T-cell (primary cell): ENCODE measurements at places on chromosomes 1 and 21.

- no peaks in the 10 kb centered on the region for H3K4me1 ChIP-seq
- H3K4me3 ChIP-seq = no peak overlapping the region
- DNase-seq = no peak
- H3K27ac ChIP-seq = no peak overlapping the region
- H3K36me3 ChIP-seq = no peaks in the 10 kb centered on the region
- no peaks in the 10 kb centered on the region for H3K27me3 ChIP-seq
These were observed 67.0 kb upstream of the PTCH2 start for GRCh38 chr1:44909901-44910544.

GRCh38 chr1:85611856-85612255, 31.3 kb downstream of the CCN1 start:
- no peaks in the 10 kb centered on the region for H3K27me3 ChIP-seq
- H3K4me1 ChIP-seq = no peaks in the 10 kb centered on the region
- H3K4me3 ChIP-seq = no peak overlapping the region
- H3K36me3 ChIP-seq = no peaks in the 10 kb centered on the region
- no peak overlapping the region for H3K27ac ChIP-seq

DNA sequence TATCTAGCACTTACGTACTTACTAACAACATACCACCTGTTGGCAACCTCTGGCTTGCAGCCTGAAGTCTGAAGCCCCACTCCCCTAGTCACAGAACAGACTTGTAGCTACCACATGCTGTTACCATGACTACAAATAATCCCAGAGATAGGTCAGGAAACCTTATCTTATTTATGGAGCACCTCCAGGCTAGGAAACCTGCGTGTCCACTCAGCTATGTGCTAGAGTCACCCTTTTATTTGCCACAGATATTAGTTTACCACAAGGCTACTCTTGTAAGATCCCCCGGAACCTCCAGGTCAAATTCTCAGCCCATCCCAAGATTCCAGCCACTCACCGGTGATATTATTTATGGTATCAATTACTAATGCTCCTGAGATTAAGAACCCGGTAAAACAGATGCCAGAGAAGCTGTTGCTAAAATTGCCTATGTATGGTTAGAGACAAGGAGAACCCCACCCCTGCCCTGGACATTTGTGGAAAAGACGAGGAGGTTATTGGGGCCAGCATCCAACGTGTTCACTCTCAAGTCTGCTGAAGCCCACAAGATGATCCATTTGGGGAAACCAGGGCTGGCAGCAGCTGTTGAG, 116.5 kb downstream of the TBX15 start:
- DNase-seq = no peak
- no peak overlapping the region for H3K4me3 ChIP-seq
- H3K4me1 ChIP-seq = no peaks in the 10 kb centered on the region
- no peak overlapping the region for H3K27ac ChIP-seq

DNA sequence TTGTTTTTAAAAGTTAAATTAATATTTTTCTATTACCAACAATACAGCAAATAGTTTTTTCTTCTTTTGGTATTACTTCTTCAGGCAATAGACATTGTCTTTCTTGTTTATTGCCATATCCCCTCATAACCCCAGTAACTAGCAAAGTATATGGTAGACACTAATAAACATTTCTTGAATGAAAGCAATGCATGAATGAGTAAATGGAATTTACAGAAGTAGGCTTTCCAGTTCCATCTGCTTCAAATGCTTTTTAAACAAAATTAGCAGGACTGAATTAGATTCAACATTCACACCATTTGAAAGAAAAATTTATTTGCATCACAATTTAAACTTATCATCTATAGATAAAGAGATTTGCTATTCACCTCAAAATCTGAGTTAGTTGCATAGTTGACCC, 5.6 kb upstream of the DR1 start:
- no peaks in the 10 kb centered on the region for H3K36me3 ChIP-seq
- no peak for DNase-seq
- H3K27ac ChIP-seq = no peak overlapping the region
- peaks cover 35% of the 10 kb centered on the region for H3K4me1 ChIP-seq

- no peaks in the 10 kb centered on the region for H3K27me3 ChIP-seq
- H3K27ac ChIP-seq = no peak overlapping the region
- DNase-seq = no peak
- H3K4me1 ChIP-seq = no peaks in the 10 kb centered on the region
- peaks cover 7% of the 10 kb centered on the region for H3K36me3 ChIP-seq
These were observed 126.1 kb upstream of the KIAA1614 start for GRCh38 chr1:180786624-180787023.

- H3K4me3 ChIP-seq = no peak overlapping the region
- H3K27me3 ChIP-seq = no peaks in the 10 kb centered on the region
- H3K27ac ChIP-seq = no peak overlapping the region
- no peaks in the 10 kb centered on the region for H3K4me1 ChIP-seq
- no peaks in the 10 kb centered on the region for H3K36me3 ChIP-seq
These were observed 6.7 kb downstream of the WNT2B start for GRCh38 chr1:112515311-112516009.

DNA sequence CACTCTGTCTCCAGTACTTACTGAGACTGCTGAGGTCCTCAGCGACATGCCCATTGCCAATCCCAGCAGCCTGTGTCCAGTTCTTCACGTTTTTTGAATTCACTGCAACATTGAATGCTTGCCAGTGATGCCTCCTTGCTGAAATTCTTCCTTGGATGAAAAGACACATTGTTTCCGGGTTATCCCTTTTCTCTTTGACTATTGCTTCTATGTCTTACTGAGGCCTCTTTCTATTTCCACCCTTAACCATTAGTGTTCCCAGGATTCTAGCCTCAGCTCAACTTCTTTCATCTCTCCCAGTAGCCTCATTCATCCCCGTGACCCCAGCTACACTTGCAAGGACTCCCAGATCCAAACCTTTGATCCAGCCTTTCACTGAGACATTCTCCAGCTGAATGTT, 46.5 kb upstream of the KIF26B start:
- no peaks in the 10 kb centered on the region for H3K36me3 ChIP-seq
- H3K27ac ChIP-seq = no peak overlapping the region
- H3K4me1 ChIP-seq = no peaks in the 10 kb centered on the region
- H3K4me3 ChIP-seq = no peak overlapping the region

- H3K36me3 ChIP-seq = no peaks in the 10 kb centered on the region
- H3K27me3 ChIP-seq = no peaks in the 10 kb centered on the region
- H3K4me1 ChIP-seq = no peaks in the 10 kb centered on the region
These were observed 284.4 kb upstream of the GJB5 start for GRCh38 chr1:34470401-34470800.

GRCh38 chr1:67190410-67190809, 24.2 kb downstream of the IL23R start:
- no peak for DNase-seq
- H3K27me3 ChIP-seq = no peaks in the 10 kb centered on the region
- peaks cover 15% of the 10 kb centered on the region for H3K4me1 ChIP-seq
- H3K4me3 ChIP-seq = no peak overlapping the region

GRCh38 chr1:203217668-203218067, 11.8 kb downstream of the CHIT1 start:
- H3K4me3 ChIP-seq = no peak overlapping the region
- peaks cover 3% of the 10 kb centered on the region for H3K4me1 ChIP-seq
- no peaks in the 10 kb centered on the region for H3K27me3 ChIP-seq
- H3K27ac ChIP-seq = no peak overlapping the region
- no peaks in the 10 kb centered on the region for H3K36me3 ChIP-seq

DNA sequence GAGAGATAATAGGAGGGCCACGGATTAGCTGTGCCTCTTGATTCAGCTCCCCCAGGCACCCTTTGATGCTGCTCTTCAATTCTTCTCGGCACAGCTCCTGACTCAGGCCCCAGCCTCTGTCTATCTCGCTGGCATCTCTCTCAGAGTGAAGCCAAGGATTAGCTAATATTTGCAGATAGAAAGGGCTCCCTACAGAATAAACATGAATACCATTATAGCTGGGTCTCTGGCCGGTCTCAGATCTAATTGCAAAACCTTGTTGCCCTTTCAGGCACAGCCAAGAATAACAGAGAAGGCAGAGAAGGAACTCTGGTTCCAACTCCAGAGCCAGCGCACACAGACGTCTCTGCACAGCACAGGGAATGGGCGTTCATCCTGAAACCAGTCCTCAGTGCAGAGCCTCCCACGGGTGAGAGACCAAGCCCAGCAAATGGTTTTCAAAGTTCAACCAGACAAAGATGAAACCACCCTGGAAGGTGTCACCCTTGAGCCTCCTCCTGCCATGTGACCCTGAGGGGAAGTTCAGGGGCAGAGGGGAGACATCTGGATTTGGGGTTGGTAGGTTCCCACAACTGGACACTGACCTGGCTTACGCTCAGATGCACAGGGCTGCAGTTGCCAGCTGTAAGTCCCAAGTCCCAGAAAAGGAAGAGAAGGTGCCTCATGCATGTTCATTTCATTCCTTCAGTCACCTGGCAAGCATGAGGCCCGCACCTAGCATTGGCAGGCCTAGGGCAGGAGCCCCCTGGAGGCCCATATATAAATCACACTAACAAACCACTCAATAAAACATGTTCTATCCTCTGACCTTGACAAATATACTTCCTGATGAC, 394.0 kb downstream of the NPHP4 start:
- H3K27me3 ChIP-seq = no peaks in the 10 kb centered on the region
- DNase-seq = no peak
- H3K4me1 ChIP-seq = no peaks in the 10 kb centered on the region
- no peak overlapping the region for H3K27ac ChIP-seq
- H3K4me3 ChIP-seq = no peak overlapping the region
- H3K36me3 ChIP-seq = no peaks in the 10 kb centered on the region

DNA sequence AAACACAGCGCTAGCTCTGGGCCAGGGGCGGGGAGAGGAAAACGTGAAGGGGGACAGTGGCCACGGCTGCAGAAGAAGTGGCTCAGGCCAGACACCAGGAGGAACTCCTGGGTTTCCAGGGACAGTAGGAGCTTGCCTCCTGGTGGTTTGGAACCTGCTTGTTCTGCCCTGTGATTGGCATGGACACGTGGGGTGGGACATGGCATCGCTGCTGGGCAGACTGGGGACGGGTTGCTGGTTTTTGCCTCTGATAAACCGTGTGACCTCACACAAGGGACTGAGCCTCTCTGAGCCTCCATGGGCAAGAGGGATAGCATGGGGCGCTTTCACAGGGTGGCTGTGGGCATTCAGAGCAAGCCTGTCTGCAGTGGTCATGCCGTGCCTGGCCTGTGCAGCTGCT, 7.5 kb upstream of the PLCH2 start:
- no peak overlapping the region for H3K27ac ChIP-seq
- DNase-seq = no peak
- no peaks in the 10 kb centered on the region for H3K36me3 ChIP-seq
